NCI-H526 treated with DMSO at 0.1 percent for 48 hours (cell line): ENCODE measurements at places on chromosomes 2 and 18.

- DNase-seq, result no peak
Measured at GRCh38 chr2:1795261-1796231, 51.2 kb upstream of the PXDN start.

DNA sequence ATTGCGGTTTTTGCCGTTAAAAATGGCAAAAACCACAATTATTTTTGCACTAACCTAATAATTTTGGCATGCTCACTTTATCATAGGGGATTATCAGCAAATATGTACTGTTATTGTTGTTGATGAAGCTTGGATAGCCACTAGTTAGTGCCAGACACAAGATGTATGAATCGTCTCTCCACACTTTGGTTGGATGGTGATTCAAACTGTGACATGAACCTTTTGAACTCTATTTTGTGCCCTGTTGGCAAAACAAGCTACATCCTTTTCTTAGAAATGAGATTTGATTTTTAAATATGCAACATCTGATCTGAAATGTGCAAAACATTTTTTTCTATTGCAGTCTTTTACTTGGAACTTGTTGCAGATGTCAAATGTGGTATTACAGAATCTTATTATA, 48.8 kb upstream of the DTNB start:
- DNase-seq, result no peak

DNA sequence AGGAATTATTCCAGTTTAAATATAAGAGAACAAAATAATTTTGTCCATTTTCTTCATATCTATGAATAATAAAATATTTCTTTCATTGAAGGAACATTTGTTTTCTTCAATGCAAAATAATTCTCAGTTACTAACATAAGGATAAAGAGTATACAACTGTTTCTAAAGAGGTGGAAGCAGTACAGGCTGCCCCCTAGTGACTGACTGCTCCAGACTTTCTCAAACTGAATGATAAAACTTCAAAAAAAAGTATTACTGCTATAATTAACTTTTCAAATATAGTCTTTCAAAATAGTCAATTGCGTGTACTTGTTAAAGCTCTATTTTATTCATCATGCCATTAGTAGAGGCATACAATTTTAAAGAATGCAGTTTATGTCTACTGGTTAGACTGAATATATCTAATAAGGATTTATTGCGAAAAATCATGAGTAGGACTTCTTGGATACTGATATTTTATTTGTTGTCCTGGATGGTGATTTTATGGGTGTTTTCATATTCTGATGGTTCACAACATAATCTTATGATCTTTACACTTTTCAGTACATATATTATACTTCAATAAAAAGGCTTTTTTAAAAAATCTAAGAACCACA, 100.1 kb downstream of the WDPCP start:
- peak; percentile 32 for DNase-seq

- DNase-seq, result no peak
Measured at GRCh38 chr2:230328155-230328458, 1.1 kb downstream of the SP140L start.

DNA sequence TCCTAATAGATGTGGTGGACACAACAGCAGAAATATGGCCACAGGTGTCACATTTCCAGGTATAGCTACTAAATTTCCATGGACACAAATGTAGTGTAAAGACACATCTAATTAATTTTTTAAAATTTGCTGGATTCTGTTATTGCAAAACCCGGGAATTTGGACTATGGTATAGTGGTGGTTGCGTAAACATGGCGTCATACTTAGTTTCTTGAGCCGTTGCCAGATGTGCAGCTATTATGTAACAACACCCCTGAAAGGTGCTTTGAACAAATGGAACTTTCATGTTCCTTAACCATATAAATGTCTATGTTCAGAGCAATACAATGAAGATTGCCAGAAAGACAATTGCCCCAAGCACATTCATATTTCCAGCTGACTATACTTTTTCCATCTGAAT, 85.9 kb downstream of the HRH4 start:
- no peak for DNase-seq

DNA sequence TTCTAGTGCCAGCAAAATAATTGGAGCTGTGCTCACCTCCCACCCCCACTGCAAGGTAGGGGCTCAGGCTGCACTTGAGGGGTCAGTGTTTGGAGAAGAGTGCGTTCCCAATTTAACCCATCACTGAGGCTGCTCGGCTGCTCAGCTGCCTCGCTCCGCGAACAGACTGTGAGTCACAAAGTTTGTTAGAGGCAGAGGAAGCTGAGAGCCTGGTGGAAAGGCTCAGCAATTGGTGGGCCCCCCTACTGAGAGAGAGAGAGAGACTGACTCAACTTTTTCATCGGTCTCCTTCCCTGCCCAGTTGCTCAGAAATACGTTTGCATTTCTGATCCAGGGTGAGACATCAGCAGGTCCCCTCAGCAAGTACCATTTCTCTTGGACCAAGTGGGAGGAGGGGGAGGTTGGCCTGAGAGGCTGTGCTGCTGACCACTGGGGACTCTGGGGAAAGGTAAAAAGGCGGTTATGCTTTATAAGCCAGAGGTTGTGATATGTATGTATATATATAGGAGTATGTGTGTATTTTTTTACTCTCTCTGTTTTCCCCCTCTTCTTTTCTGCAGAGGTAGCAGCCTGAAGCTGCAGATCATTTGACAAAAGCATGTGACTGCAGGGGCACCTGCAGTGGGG, 1.5 kb downstream of the EFR3B start:
- DNase-seq, result peak; percentile 0

- DNase-seq, result no peak
Measured at GRCh38 chr18:39225373-39225772, 1659.8 kb upstream of the CELF4 start.

- no peak for DNase-seq
Measured at GRCh38 chr18:54888378-54888777, 60.1 kb downstream of the RAB27B start.

DNA sequence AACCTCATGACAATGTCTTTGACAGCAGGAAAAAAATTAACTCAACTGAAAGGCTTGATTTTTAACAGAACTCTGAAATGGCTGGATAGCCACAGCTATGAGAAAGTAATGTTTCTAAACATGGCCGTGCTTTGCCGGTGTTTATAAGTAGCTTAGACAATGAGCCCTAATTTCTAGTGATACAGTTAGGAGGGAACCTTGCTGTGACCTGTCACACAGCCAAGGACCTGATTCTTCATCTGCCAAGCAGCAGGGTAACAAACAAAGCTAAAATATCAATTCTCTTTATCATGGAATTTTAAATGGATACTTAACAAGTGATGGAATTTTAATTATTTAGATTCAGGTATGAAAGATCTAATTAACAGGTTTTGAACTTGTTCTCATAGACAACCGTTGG, 24.3 kb upstream of the DYNC2LI1 start:
- DNase-seq, result no peak
